Right renal pelvis (tissue), 4 donors: ENCODE measurements at places on chromosomes 5 and 9.

DNA sequence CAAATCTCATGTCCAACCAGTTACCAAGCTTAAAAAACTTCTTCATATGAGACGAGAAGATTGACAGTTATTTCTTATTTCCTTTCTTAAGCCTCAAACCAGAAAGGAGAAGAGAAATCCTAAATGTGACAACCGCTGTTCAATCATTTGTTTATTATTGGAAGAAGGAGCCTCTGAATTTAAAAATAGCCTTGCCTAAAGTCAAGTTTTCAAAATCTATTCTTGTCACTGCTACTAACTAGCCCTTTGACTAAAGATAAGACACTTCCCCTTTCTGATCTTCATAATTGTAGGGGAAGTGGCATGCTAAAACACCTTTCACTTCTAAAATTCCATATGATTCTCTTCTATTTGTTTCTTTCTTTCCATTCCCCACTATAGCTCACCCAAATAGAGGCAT is 106.2 kb upstream of the EMB start:
- DNase-seq: no peak

DNA sequence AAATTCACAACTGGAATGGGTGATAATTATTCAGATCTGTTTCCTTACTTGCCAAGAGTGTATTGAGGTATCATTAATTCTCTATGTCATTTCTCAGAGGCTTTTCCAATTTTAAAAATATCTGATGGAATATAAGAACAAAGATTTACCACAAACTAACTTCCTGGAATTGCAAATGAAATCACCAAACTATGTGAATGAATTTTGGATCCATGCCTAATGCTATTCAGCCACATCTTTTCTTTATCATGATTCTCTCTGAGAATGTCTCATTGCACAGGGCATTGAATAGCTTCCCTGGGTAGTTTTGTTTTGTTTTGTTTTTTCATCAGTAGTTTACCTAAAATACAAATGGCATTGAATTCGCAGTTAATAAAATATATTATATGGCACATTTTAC is 146.9 kb upstream of the FBN2 start:
- DNase-seq: no peak

DNA sequence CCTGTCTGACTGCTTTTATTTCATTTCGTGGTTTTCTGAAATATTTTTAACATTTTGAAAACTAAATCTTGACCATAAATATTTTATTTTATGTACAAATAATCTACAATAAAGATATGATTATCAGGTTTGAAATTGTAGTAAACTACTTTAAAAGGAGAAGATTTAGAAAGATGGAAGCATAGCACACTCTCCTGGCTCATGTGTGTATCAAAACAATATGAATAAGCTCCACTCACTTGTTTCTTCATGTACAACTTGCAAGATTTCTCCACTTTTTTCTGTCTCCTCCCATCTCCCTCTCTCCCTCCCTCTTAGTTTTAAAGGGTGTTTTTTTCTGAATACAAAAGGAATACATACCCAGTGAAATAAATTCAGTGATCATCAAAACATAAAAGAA is 15.4 kb upstream of the VPS13A start:
- no peak for DNase-seq

GRCh38 chr5:72812488-72812887 is 4.0 kb upstream of the TNPO1 start:
- DNase-seq: no peak

DNA sequence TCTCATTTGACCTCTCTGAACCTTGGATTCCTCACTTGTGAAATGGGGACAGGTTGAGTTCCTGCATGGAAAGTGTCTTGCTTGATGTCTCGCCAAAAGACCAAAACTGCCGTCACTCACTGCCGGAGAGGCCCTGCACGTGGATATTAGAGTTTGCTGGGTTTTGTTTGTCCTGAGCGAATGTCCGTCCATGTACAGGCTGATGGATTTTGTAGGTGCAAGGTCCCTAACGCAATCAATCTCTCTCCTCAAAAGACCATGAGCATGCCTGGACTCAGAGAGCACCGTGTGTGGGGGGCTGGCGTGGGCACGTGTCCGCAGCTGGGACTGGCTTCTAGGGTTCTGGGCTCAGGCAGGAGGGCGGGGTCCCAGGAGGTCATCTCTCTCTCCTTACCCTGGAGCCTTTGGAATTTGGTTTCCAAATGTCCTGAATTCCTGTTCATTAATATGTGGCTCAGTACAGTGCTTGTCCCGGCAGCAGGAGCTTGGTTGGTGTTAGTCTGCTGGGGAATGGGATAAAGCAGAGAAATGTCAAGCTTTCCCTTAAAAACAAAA is 146.0 kb upstream of the IER5L start:
- no peak for DNase-seq

DNA sequence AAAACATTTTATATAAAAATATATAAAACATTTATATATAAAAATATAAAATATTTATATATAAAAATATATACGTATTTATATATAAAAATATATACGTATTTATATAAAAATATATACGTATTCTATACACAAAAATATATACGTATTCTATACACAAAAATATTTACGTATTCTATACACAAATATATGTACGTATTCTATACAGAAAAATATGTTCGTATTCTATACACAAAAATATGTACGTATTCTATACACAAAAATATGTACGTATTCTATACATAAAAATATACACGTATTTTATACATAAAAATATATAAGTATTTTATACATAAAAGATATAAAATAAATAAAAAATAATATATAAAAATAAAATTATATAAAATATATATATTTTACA is 323.6 kb downstream of the HCN1 start:
- no peak for DNase-seq

GRCh38 chr9:104869811-104870210 is 58.1 kb downstream of the ABCA1 start:
- no peak for DNase-seq

DNA sequence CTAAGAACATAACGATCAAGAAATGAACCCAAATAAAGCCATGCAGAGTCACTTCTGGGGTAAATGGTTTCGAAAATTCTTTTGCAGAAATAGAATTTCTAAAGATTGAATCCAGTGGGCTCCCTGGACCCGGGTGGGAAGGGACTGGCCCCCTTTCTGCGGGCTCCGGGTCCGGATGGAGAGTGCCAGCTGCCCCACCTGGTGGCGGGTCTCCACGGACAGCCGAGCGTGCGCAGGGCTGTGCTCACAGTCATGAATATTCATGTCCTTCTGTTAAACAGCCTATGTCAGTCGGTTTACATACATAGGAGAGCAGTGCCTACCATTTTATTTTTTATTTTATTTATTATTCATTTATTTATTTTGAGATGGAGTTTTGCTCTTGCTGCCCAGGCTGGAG is 4.7 kb upstream of the PPP1R26 start:
- no peak for DNase-seq

- DNase-seq: peak; percentile 18
These were observed 52.6 kb upstream of the TNFAIP8 start for GRCh38 chr5:119302916-119303897.

- DNase-seq: no peak
These were observed 114.4 kb downstream of the PCSK1 start for GRCh38 chr5:96318569-96319110.

GRCh38 chr9:80158554-80159170 is 586.9 kb downstream of the TLE4 start:
- no peak for DNase-seq

- no peak for DNase-seq
These were observed 12.5 kb downstream of the STC2 start for GRCh38 chr5:173315495-173316338.

GRCh38 chr9:86262492-86262891 is 3.0 kb upstream of the C9orf153 start:
- DNase-seq: no peak

DNA sequence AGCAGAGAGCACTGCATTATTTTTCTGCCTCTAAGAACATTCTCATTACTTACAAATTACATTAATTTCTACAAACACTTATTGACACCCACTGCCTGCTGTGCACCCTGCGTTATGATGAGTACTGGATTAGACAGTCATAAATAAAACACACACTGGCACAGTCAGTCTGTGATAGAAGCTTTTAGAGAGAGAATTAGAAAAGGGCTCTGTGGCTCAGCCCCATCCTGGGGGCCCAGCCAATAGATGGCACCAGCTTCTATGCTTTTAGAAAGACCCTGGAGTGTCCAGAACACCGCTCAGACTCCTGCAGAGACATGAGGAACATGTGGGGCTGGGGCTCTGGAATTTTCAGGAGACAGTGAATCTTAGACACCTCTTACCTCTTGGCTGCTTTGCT is 61.0 kb upstream of the RAPGEF1 start:
- no peak for DNase-seq

GRCh38 chr5:126456217-126456820 is 33.1 kb downstream of the GRAMD2B start:
- no peak for DNase-seq

DNA sequence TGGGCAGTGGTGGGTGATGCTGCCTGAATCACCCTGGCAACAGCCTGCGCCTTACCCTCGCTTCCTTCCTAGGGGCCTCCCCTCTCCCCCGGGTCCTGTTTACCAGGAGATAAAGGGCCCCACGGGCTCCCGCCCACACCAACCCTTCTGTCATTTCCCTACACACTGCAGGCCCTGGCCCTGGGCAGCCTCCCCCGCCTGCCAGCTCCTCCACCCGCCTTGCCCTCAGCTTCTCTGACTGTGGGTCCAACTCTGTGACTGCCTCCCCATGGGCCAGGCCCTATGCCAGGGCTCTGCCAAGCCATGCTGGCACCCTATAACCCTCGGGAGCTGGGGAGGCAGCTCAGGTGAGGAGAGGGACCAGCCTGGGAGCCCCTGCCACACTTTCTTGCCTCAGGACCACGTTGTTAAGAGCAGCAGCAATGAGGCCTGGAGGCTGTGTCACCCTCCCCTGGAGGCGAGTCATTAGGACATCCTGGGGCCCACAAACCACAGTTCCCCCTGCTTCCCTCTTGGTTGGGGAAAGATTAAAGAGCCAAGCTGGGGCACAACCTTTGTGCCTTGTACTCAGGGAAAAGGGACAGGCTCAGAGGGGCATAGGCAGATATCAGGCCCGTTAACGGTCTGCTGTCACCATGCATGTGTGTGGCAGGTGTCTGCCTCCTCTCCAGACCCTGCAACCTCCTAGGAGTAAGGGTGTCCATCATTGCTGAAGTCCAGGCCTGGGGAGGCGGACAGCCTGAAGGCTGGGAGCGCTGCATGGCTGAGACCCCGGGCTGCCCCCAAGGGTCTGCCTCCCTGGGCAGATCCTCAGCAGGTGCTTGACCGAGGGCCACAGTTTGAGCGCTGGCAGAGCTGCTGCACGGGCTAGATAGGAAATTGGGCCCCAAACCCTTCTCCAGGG is 2.8 kb downstream of the MGAT4B start:
- DNase-seq: no peak

DNA sequence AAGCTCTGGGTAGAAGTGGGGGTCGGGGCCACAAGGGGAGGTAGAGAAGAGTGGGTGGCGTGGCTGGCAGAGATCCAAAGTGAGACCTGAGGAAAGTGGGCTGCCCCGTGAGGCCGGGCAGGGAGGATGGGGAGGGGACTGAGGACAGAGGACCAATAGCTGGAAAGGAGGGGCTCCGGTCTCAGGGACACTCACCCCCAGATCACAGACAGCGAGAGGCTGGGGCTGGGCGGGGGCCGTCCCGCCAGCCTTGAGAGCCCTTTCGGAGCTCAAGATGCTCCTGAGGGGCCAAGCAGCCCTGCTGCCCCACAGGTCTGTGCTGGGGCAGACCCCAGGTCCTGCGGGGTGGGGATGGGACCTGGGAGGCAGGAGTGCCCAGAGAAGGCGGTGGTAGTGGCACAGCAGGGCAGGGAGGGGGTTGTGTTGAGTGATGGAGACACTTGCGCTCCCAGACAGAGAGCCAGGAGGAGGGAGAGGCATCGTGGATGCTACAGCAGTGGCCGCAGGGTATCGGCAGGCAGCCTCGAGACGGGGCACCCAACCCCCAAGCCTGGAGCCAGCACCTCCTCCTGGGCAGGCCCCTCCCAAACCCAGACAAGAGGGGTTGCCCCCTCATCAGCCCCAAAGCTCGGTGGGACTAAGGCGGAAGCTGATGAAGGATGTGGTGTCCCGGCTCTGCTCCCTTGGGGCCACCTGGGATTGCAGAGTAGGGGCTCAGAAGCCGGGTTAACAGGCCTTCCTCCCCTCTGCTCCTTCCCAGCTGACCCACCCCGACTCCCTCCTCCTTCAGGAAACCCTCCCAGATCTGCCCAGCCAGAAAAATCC is 3.4 kb downstream of the SARDH start:
- DNase-seq: no peak

GRCh38 chr5:1460054-1460682 is 14.9 kb upstream of the SLC6A3 start:
- no peak for DNase-seq

- DNase-seq: no peak
These were observed 11.7 kb upstream of the CFAP157 start for GRCh38 chr9:127694890-127695720.

DNA sequence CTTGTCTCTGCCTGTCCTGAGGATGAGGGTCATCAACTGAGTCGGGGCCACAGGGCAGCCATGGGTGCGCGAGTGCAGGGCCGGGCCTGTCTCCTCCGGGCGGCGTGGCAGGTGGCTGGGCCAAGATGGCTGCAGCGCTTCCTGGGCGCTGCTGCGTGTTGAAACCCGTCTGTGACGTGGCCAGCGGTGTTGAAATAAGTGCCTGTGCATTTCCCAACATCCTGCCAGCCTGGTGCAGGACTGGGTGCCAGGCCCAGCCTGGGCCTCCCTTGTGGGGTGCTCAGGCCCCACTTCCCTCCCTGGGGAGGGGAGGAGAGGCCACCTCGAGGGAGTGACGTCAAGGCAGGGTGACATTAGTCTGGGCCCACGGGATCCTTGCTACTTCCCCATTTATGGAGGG is 45.5 kb downstream of the RXRA start:
- DNase-seq: no peak

GRCh38 chr5:86557920-86558319 is 59.8 kb upstream of the COX7C start:
- no peak for DNase-seq

- peak; percentile 50 for DNase-seq
These were observed 207.3 kb downstream of the TMEM38B start for GRCh38 chr9:105901514-105902109.

GRCh38 chr5:90144625-90145327 is 264.8 kb downstream of the CETN3 start:
- DNase-seq: no peak

DNA sequence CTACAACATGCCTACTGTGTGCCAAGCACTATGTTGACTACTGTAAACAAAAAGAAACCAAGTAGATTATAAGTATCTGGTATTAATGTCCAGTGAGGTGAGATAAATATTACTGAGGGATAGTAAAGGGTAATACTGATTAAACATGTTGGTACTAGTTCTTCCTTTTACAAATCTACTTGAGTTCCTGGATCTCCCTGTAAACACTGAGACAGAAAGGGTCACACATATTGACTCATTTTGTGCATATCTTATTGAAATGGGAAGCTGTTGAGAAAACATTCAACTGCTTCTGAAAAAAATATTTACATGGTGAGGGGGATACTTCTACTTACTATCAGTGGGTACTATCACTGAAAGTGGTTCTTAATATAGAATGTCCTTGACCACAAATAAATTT is 24.3 kb downstream of the EFNA5 start:
- no peak for DNase-seq

DNA sequence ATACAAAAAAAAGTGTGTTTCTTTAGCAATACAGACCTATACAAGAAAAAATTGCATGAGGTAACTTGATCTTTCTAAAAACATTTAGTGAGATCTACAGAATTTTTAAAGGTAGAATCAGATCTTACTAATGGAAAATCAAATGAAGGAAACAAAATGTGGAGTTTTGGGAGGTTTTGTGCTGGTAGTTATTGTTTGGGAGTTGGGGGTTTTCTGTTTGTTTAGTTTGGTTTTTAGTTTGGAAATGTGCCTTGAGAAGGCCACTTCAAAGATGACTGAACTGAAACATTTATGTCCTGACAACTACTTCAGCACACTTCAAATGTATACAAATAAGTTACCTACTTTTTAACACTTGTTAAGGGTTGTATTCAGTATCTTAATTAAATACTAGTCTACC is 280.1 kb downstream of the NR2F1-AS1 start:
- DNase-seq: no peak
